Spinal cord (tissue), 10 donors: ENCODE measurements at places on chromosomes 1 and 21.

DNA sequence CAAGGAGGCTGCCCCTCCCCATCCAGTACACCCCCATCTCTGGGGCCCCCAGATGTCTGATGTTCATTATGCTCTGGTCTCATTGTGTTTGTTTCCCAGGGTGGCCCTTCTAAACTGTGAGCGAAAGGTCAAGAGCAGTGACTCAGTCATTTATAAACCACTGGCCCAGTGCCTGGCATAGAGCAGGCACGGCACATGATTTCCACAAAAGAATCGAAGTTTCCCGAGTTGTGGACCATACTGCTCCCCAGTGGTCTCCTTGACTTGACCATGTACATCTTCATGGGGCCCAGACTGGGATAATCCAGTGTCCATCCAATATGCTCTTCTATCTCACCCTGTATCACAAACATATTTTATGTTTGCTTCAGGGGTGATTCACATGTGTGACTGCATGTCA is 153.3 kb downstream of the NR5A2 start:
- DNase-seq: no peak

DNA sequence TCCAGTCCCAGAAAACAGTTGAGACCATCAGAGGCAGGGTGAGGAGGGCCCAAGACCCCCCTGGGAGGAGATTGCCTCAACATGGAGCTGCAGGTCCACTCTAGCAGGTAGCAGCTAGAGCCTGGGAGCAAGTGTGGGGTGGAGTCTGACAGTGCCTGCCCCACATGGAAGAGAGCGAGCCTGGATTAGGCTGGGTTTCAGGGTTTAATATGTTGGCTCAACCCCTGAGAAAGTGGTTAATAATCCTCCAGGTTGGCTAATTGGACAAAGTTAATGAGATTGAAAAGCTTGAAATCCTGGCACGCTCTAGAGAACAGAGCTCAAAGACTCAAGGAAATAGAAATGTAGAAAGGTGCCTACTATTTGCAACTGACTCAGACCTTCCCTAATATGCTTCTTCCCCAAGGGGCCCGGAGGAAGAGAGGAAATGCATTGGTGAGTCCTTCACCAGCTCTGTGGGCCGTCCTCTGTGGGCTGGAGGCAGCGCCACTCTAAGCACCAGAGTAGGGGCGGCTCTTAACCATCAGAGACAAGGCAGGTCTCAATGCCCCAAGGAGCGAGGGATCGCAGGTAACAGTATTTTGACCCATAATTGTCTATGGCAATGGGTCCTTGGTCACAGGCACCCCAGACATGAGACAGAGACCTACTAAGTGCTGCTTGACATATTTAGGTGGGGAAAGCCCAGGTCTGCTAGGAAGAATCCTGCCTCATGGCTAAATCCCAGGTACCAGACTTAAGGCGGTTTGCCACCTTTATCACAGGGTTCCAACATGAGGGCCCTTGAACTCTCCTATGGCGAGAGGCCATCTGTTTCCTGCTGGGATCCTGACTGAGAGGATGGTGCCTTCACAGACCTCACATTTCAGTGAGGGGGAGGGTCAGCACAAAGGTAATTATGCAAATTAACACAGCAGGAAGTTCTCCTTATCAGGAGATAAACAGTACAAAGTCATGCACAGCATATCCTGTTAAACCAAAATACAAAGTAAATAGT is 33.8 kb downstream of the RSPH1 start:
- DNase-seq: no peak

GRCh38 chr1:210685295-210685650 is 356.6 kb downstream of the HHAT start:
- no peak for DNase-seq

DNA sequence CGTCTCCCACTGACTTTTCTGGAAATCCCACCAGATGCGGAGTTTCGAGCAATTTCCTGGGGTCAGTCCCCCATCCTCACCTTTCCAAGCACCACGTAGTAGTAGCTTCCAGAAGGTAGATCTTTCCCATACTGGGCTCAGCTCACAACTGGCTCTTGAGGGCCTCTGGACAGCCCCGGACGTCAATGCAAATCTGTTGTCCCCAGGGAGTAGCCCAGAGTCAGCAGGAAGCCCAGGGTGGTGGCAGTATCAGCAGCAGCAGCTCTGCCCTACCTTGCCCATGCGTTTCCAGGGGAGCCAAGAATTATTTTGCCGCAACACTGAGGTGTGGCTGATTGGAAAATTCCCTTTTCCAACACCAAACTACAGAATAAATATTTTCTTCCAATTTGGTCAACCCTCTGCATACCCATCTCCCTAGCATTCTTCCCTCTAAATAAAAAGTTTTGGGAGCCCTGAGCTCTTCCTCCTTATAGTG is 70.3 kb downstream of the CD46 start:
- DNase-seq: no peak

GRCh38 chr21:35169574-35169973 is 120.5 kb upstream of the RUNX1 start:
- DNase-seq: no peak

GRCh38 chr1:116762781-116763115 is 8.5 kb downstream of the CD2 start:
- no peak for DNase-seq

DNA sequence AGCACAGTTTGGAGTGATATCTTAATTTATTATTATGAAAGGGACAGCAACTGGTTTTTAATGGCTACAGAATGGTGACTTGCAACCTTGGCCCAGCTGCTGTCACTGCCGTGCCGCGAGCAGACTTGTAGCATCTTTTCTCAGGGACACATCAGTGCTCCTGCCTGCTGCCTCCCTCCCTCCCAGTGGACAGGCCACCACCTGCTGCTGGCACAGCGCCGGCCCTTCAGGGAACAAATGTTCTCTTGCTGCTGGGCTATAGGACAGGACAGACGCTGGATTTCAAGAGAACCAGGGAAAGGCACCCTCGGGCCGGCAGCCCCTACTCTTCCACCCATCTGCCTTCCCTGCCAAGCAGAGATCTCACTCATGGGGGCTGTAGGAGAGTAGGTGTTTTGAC is 413.8 kb upstream of the NFIA start:
- no peak for DNase-seq
